ENCODE measurements at places on chromosomes 5 and 9.

GRCh38 chr5:179318221-179318955, 26.9 kb downstream of the ADAMTS2 start:
- DNase-seq = no peak

DNA sequence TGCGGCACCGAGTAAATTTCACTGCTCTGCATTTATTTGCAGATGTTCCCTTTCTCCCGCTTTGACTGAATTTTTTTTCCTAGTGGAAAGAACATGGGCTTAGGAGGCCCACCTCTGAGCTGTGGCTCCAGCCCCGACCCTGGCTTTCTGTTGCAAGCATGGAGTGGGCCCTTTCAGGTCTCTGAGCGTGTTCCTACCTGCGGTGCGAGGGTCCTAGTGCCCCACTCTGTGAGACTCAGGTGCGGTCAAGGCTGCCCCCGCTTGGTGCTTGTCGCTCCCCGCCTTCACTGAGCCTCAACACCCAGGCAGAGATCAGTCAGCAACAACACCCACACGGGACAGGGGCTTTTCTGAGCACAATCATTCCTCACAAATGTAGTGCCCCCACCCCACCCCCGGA, 32.0 kb downstream of the SLC6A3 start:
- DNase-seq = no peak

- DNase-seq = no peak
Measured at GRCh38 chr9:134867917-134868750, 12.5 kb upstream of the FCN2 start.

GRCh38 chr9:108816037-108816436, 39.7 kb downstream of the ACTL7B start:
- no peak for DNase-seq

- no peak for DNase-seq
Measured at GRCh38 chr5:135223404-135223803, 175.6 kb downstream of the MACROH2A1 start.

DNA sequence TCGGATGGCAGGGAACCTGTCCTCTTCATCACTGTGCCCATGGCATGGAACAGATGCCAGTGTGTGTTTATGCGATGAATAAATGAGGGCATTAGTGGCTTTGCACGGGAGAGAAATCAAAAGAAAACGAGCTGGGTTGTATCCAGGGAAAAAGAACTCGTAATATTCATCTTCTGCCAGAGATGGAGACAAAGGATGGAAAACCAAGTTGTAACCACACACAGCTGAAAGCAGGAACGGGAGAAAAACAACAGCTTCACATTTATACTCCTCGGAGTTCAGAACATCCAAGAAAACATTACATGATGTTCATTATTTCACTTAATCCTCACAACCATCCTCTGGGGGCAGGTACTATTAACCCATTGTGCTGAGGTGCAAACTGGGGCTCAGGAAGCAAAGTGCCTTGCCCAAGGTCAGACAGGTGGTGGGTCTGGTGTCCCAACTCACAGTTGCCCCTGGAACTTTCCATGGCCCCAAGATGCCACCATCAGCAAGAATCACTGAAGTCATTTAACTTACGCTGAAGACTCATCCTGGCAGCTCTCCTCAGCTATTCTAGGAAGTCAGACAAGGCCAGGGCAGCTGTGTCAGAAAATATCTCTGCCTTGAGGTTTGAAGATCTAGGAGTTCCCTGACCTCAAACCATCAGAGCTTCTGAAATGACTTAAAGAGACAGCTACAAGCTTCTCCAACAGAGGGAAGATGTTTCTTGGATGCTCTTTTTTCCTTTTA, 250.4 kb downstream of the NSG2 start:
- no peak for DNase-seq
